ENCODE measurements at places on chromosomes 13 and 19.

DNA sequence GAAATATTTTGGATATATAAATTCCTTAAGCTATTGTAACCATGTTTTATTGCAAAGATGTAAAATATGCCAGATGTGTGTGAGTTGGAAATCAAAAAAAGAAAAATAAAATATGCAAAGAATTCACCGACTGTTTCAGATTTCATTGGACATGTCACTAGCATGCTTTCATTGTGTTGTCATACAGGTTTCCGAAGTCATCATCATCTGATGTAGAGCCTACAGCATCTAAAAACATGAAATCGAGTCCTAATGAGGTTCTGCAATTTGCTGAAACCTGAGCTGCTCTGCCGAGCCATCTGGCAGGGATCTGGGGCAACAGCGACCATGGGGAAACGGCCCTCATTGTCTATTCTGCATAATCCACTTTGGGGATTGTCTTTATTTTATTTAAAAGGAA lies 196.1 kb upstream of the MAB21L1 start:
- DNase-seq: peak; percentile 66

DNA sequence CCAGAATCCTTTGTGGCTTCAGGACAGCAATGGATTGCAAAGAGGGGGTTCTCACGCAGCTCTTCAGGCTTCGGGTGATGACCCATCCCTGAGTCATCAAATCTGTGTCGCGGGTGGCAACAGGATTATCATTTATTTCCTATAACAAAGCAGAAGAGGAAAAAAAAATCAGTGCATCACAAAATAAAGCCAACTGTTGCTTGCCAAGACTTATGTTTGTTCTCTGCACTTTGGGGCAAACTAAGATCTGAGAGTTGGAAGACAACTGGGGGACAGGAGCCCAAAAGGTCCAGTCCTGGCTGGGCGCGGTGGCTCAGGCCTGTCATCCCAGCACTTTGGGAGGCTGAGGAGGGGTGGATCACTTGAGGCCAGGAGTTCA lies 6.4 kb downstream of the GNA15 start:
- DNase-seq: peak; percentile 88

DNA sequence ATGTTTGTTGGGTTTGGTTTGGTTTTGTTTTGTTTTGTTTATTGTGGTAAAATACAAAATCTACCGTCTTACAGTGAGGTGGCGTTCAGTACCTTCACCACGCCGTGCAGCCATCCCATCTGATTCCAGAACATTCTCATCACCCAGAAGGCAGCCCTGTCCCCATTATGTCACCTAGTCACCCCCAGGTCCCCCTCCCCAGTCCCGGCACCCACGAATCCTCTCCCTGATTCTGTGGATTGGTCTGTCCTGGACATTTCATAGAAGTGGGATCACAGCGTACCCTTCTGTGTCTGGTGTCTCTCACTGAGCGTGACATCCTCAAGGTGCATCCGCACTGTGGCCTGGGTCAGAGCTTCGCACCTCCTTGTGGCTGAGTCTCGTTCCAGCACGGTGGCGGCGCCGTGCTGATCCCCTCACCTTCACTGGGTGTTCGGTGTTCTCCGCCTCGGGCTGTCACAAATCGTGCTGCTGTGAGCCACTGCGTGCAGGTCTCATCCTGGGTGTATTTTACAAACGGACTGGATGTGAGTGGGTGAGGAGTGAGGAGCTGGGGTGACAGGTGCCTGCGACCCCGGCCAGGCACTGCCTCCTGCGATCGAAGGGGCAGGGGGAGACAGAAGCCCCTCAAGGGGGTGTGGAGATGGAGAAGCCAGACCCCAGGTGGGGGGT lies 580 bp upstream of the TEKTIP1 start:
- DNase-seq: no peak

- DNase-seq: no peak
Measured at GRCh38 chr13:50644081-50644871, 199.2 kb downstream of the DLEU7 start.

DNA sequence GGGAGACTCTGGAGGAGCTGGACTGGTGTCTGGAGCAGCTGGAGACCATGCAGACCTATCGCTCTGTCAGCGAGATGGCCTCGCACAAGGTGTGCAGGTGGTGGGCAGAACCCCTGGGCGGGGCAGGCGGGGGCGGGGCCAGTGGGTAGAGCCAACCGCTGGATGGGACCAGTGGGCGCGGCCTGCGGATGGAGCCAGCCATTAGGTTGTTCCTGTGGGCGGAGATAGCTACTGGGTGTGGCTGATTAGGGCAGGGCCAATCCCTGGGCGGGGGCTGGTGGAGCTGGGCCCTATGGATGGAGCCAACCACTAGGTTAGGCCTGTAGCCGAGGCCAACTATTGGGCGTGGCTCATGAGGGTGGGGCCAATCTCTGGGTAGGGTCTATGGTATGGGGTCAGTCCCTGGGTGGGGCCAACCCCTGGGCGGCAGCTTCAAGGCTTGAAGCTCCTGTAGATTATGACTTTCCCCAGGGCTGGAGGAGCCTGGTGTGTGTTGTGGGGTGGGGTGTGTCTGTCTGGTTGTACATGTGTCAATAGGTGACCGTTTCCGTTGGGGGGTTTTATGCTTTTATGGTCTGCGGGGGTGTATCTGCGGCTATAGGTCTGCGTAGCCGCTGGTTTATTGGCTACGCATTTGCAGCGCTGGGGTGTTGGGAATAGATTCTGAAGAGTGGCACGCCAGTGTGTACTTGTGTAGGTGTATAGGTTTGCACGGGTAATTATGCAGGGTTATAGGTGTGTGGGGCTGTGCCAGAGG lies 30.7 kb downstream of the PDE4A start:
- no peak for DNase-seq

DNA sequence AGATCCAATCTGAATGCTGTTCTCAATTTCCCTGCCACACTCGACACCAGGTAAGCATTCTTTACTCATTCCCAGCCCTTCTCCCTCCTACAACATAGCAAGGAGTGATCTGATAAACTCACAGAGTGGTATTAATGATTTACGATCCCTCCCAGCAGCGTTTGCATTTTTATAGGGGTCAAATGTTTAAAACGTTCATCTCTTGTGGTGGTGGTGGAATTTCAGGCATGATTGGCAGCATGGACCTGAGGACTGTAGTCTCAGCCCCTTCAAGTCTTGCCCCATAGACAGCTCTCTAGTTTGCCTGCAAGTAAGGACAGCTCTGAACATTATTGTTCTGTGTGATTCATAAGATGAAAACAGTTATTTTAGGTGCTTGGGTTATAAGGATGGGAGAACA lies 565.7 kb downstream of the EFNB2 start:
- no peak for DNase-seq

- DNase-seq: no peak
Measured at GRCh38 chr19:36401475-36401874, 17.0 kb downstream of the ZFP82 start.

GRCh38 chr13:50401721-50402465 lies 386.6 kb downstream of the KCNRG start:
- no peak for DNase-seq

DNA sequence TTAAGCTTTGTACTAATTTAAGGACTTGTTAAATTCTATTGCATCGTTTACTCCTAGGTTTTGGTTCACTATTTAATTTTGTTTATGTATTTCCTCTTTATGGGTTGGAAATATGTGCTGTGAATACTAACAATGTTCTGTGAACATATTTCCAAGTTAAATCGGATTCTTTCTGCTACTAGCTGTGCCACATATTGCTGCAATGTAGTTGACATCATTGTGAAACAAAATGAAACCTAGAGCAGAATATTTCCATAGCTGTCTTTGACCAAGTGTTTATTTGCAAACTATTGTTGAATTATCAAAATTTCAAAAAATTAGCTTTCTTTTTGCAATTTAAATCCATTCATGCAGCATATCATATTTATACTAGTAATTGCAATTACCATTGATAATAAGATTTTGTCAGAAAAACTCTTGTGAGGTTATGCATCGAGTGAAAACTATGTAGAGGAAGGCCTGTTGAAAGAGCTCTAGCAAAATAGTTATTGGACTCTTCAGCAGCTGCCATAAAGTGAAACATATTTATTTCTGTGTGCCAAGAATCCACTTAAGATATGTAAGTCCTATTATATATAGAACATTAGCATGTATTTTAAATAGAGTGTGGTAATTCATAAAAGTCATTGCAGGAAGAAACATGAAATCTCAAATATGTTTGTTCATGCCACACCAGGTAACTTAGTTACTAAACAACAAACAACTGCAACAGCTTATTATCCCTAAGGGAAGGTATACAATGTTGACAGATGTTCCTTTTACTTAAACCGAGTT lies 575.1 kb downstream of the SLITRK6 start:
- no peak for DNase-seq

DNA sequence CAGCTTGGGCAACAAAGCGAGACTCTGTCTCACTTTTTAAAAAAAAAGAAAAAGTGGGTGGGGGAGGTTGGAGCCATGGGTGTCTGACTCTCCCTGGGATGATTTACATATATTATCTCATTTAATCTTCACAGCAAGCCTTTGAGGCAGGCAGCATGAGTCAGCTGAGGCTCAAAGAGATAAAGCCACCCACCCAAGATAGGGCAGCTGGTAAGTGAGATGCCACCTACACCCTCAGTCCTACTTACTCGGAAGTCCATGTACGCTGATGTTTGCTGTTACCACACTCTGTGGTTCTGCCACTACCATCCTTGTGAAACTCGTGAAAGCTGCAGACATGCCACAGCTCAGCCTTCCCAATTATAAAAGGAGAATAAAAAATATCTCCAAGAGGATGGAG lies 142.0 kb upstream of the TSHZ3 start:
- no peak for DNase-seq

GRCh38 chr19:49067554-49067953 lies 2.9 kb upstream of the NTF4 start:
- no peak for DNase-seq

DNA sequence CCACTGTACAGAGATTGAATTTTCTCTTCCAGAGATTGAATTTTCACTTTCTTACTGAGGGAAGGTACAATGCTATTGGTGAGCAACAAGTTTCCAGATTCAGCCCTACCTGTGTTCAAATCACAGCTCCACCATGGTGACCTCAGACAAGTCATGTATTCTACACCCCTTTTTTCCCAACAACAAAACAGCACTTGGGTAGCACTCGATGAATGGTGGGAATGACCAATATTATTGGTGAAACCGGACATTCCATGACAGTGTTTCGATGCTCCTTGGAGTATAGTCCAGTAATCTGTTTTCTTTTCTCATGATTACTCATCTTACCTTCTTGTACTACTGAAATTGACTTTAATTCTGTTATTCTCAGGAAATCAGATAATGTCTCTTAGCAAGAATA lies 266.2 kb upstream of the SOX21 start:
- no peak for DNase-seq

- no peak for DNase-seq
Measured at GRCh38 chr13:40983725-40984667, 35.1 kb downstream of the ELF1 start.

DNA sequence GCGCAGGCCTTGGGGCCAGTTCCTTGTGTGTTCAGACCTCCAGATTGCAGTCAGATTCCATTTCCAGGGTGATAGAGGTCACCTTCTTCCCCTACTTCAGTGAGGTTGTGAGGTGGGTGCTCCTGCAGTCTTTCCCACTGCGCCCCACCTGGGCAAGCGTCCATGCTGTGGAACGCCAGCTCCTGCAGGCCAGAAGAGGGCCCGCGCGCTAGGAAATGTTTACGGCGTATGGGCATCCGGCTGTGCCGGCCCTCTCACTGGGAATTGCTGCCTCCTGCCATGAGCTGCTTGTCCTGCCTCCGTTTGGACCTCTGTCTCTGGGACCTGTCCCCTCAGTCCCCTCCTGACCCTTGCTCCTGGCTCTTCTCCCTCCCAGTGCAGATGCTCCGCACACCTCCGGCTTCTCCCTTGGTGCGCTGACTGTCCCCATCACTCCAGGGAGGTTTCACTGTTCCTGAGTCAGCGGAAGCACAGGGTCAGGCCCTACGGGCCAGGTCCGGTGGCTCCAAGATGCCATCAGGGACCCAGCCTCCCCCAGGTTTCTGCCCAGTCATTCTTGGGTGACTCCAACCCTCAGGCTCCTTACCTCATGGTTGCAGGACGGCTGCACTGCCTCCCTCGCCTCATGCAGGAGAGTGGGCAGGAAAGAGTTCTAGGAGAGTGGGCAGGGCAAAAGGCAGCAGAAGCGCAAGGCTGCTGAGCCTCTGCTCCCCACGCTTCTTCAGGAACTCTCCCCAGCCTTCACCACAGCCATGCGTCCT lies 56.6 kb downstream of the SMARCA4 start:
- no peak for DNase-seq

DNA sequence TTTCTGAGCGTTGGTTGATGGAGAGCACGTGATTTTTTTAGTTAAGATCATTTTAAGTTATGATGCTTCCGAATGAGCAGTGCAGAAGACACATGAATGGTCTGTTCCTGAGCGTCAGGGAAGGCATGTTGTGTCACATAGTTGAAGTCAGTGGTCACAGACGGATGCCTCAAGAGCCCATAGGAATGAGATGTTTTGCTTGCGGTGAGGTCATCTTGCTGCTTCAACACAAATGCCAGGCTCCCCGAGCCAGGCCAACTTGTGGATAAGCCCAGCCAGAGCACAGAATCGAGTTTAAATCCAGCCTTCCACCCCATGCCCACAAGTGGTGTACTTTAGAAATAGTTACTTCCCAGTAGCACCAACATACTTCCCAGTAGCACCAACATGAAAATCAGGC lies 5.4 kb downstream of the UPF3A start:
- no peak for DNase-seq

GRCh38 chr19:49831592-49831991 lies 13.5 kb downstream of the MED25 start:
- DNase-seq: no peak

DNA sequence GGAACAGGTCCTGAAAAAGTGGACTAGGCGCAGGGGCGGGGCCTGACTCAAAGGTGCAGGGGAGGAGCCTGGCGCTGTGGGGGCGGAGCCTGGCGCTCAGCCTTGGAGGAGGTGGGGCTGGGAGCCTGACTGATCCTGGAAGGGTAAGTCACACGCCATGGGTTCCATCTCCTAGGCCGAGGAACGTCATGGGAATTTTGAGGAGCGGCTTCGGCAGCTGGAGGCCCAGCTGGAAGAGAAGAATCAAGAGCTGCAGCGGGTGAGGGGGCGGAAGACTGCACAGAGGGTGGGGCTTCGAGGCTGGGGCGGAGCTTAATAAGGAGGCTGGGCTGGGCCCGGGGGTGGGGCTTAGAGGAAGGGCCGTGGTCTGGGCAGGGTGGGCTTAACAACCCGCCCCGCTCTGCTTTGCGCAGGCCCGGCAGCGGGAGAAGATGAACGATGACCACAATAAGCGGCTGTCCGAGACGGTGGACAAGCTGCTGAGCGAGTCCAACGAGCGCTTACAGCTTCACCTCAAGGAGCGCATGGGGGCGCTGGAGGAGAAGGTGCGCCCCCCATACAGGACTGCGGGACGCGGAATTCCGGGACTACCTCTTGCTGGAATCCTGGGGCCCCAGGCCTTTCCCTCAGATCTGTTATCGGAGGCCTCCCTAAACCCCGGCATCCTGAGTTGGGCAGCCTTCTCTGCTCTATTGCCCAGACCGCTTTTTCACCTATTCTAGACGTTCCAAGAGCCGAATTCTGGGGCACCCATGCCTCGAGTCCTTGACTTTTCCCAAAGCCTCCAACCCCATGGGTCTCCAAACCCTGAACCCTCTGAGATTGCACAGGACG lies 14.5 kb downstream of the PPFIA3 start:
- no peak for DNase-seq

- no peak for DNase-seq
Measured at GRCh38 chr13:29936051-29936813, 85.8 kb upstream of the UBL3 start.

- no peak for DNase-seq
Measured at GRCh38 chr13:59856281-59856810, 307.4 kb downstream of the DIAPH3 start.

- no peak for DNase-seq
Measured at GRCh38 chr13:62158520-62158919, 742.9 kb upstream of the PCDH20 start.

- peak; percentile 60 for DNase-seq
Measured at GRCh38 chr19:12364391-12365235, 870 bp downstream of the ZNF442 start.
